ENCODE measurements at places on chromosomes 1 and 21.

DNA sequence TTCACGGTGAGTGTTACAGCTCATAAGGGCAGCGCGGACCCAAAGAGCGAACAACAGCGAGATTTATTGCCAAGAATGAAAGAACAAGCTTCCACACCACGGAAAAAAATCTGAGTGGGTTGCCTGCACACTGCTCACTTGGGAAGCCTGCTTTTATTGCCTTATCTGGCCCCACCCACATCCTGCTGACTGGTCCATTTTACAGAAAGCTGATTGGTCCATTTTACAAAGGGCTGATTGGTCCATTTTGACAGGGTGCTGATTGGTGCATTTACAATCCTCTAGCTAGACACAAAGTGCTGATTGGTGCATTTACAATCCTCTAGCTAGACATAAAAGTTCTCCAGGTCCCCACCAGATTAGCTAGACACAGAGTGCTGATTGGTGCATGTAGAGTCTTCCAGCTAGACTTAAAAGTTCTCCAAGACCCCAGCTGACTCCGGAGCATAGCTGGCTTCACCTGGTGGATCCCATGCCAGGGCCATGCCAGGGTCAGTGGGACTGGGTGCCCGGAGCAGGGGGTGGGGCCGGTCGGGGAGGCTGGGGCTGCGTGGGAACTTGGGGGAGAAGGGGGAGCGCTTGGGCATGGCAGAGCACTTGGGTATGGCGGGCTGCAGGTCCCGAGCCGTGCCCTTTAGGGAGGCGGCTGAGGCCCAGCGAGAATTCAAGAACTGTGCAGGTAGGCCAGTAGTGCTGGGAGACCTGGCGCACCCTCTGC, 75.4 kb upstream of the ATP1A1 start:
- DNase-seq = no peak

GRCh38 chr1:208564466-208564865, 320.3 kb upstream of the PLXNA2 start:
- no peak for DNase-seq

- no peak for DNase-seq
Observed at GRCh38 chr1:30409476-30410152, 313.8 kb downstream of the MATN1 start.

DNA sequence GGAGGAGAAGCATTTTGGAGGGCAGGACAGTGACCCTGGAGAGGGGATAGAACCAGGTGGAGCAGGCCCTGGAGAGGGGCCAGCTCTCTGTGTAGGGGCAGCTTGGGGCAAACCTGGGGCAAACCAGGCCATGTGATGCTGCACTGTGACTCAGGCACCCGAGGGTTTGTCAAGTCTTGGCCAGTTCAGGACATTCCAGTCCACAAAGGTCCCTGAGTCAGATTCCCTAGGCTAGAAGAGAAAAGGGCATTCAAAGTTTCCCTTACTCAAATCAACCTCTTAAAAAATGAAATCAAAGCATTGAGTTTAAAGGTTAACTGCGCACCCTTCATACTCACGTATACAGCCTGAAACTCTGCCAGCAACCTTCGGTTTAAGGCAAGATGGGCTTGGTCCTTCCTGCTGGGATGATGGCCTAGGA, 25.2 kb upstream of the PLA2G2C start:
- no peak for DNase-seq

- no peak for DNase-seq
Observed at GRCh38 chr1:63126104-63126503, 196.3 kb upstream of the FOXD3 start.

GRCh38 chr1:43932786-43933385, 715 bp upstream of the ARTN start:
- DNase-seq = no peak

DNA sequence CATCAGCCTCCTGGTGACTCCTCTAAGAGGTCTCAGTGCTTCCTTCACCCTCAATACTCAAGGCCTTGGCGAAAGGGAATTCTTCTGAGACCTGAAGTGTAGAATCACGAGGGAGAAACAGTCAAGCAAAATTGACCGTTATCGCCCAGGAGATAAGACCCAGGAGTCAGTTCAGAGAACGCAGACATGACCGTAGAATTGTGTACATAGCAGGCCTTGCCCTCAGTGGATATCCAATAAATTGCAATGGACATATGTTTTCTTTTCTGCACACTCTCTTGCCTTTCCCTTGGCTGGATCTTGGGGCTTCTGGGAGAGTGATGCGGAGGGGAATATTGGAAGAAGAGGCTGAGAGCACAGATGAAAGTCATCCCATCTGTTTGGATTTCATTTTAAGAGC, 15.7 kb upstream of the ETS2 start:
- no peak for DNase-seq

GRCh38 chr1:195965475-195965874, 642.8 kb downstream of the KCNT2 start:
- DNase-seq = no peak

- DNase-seq = no peak
Observed at GRCh38 chr1:238468068-238468467, 577.3 kb upstream of the ZP4 start.

DNA sequence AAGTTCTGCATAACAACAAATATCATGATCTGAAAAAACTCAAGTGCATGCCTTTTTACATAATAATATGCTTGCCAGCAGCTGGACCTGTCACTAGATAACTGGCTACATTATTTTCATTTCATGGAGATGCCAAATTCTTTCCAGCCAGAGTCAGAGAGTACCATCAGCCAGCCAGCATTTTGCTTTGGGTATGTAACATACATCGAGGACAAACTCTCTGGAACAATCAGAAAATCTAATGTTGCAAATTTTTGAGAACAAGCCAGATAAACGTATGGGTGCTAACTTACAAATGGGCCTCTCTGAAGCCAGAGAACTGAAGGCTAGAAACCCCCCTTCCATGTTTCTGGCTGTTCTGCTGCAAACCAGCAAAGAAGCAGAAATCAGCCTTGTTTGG, 76.3 kb upstream of the BACE2 start:
- no peak for DNase-seq

- no peak for DNase-seq
Observed at GRCh38 chr1:228794173-228794572, 58.9 kb downstream of the RHOU start.

- DNase-seq = no peak
Observed at GRCh38 chr1:36367066-36367465, 18.7 kb downstream of the STK40 start.

GRCh38 chr1:25135909-25136308, 96.4 kb downstream of the SYF2 start:
- DNase-seq = no peak

- no peak for DNase-seq
Observed at GRCh38 chr1:101509370-101509769, 272.6 kb downstream of the S1PR1 start.

- DNase-seq = no peak
Observed at GRCh38 chr1:12539705-12540579, 78.1 kb downstream of the DHRS3 start.

- no peak for DNase-seq
Observed at GRCh38 chr1:27863538-27863915, 8.8 kb upstream of the THEMIS2 start.

DNA sequence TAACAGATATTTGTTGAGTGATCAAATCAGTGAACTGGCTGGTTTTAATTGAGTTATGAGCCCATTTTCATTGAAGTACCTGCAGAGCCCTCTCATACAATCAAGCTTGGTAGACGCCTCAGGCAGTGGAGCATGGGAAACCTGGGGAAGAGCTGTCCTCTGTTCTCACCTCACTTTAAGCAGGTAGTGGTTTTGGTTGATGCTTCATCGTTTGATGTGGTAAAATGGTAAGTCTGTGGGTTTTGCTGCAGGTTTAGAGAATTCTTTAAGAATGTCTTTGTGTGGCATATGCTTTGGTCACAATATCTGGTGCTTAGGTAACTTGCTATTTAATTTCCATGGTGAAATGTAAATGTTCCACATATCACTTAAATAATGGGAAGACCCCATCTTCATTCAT, 10.0 kb downstream of the LAMC1 start:
- DNase-seq = no peak

GRCh38 chr1:180181048-180181447, 26.4 kb downstream of the QSOX1 start:
- no peak for DNase-seq

- DNase-seq = no peak
Observed at GRCh38 chr1:4734791-4735190, 80.4 kb downstream of the AJAP1 start.

GRCh38 chr1:84506729-84507453, 510 bp upstream of the GNG5 start:
- DNase-seq = no peak

- no peak for DNase-seq
Observed at GRCh38 chr1:5111581-5111980, 457.2 kb downstream of the AJAP1 start.

DNA sequence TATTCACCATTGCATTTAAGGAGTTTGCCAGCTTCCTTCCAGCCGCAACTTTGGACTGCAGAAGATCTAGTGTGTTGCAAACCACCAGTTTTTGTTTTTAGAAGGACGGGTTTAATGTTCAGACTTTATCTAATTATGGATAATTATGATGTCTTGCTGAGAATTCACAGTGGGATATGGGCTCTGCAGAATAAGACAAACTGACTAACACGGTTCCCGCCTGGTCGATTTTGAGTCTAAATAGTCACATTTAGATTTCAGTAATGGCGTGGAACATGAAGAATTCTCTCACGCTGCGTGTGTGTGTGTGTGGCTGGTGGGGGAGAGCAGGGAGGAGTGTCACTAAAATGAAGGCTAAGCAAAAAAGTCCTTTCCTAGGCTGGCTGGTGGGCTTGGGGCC, 48.5 kb upstream of the DMRTB1 start:
- no peak for DNase-seq

GRCh38 chr1:21736876-21737275, 46.1 kb downstream of the USP48 start:
- DNase-seq = no peak

- no peak for DNase-seq
Observed at GRCh38 chr1:42419126-42419821, 36.5 kb downstream of the ZMYND12 start.

- no peak for DNase-seq
Observed at GRCh38 chr1:67201891-67202290, 35.6 kb downstream of the IL23R start.

GRCh38 chr1:19042675-19043578, 86.5 kb upstream of the IFFO2 start:
- DNase-seq = no peak

DNA sequence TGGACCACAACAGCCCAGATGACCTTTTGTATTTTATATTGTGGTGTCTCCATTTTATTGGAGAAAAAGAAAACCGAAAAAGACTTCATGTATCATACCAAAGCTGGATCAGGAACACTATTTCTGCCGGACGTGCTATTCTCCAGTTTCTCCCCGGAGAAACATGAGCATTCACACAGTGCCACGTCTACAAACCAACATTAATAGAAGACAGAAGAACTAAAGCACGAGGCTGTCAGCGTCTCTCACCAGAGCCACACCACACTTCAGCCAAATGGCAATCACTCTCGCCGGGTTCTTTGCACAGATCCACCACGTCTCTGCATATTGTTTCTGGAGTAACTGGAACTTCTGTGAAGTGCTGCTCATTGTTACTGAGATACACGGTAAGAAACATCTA, 24.8 kb downstream of the TP53BP2 start:
- no peak for DNase-seq

- no peak for DNase-seq
Observed at GRCh38 chr1:244074559-244075171, 23.6 kb downstream of the ZBTB18 start.

DNA sequence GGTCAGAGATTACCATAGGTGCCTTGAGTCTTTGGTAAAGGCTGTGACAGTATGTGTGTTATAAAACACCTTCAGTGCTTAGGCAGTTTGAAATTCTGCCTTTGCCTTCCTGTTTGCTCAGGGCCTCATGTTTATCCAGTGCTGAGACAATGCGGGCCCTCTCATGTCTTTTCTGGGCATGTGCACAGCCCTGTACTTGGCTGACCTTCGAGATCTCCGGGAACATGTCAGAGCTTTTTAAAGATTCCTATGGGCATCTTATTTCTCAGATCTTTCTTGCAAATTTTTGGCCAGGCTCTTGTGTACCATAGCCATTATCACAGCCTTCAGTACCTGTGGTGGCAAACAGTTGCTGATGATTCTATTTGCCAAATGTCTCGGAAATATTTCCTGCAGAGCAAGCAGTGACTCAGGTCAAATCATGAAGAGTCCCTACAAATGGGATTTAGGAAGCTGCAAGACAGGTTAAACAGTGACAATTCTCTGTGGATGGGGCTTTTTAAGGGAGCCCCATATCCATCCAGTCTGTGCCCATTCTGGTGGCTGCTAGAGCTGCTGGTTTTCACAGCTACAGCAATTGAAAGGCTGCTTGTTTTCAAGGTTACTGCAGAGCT, 42.1 kb downstream of the HOOK1 start:
- no peak for DNase-seq

- DNase-seq = no peak
Observed at GRCh38 chr21:16088056-16088455, 358.3 kb downstream of the USP25 start.

DNA sequence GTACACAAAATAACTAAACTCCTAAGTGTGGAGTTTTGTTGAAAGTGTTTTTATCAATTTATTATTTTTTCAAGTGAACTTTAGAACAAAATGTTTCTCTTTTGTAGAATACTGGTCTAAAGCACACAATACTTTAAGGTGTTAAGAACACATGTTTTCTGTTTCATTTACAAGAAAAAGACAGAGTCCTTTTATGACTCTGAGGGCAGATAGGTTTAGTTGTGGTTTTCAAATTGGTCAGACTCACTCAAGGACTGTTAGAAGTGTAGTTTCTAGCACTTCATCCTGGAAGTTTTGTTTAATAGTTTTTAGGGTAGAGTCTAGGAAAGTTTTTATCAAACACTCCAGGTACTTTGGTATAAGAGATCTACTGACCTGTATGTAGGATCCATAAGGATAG, 376.5 kb downstream of the LRRIQ3 start:
- no peak for DNase-seq

DNA sequence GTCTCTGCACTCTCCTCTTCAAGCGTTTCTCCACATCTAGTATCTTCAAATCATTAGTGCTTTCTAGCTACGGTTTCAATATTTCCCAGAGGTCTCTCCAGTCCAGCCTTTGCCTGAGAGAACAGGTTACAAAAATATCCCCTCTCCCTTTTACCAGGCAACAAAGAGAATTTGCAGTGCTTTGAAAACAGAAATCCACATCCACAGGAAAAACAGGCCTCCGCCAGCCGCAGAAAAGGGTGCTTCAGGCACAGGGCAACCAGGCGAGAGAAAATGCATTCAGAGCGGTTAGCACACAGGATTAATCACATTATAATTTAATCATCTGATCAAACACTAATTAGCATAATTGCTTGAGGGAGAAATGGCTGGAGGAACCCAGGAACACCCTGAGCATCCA, 13.8 kb downstream of the DSCAM start:
- DNase-seq = no peak

DNA sequence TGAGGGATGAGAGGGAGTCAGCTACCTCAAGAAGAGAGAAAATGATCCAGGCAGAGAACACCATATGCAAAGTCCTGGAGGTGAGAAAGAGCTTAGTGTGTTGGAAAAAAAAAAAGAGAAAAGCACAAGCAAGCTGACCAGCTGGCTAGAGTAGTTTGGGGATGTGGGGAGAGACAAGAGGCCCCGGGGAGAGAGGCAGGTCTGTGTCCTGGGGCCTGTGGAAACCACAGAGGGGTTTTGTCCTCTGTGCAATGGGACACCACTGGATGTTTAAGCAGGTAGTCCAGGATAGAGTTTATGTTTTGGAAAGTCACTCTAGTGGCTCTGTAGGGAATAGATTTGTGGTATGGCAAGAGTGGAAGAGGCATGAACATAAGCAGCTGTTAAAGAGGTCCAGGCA, 14.4 kb upstream of the CHI3L1 start:
- DNase-seq = no peak
